ENCODE measurements at places on chromosomes 2 and 18. TPM values are rescaled to one million over a fixed set of nuclear protein-coding genes. Genes with fewer than 3 reads are reported as not detected.

The NAT8 gene
- not detected for total RNA-seq

The CLIP4 gene
- total RNA-seq = 49.2 TPM

The ALMS1 gene
- total RNA-seq = 16.4 TPM

The NR4A2 gene
- total RNA-seq = 5.0 TPM

The ACVR1C gene
- 1.6 TPM for total RNA-seq

The BOLL gene
- not detected for total RNA-seq

DNA sequence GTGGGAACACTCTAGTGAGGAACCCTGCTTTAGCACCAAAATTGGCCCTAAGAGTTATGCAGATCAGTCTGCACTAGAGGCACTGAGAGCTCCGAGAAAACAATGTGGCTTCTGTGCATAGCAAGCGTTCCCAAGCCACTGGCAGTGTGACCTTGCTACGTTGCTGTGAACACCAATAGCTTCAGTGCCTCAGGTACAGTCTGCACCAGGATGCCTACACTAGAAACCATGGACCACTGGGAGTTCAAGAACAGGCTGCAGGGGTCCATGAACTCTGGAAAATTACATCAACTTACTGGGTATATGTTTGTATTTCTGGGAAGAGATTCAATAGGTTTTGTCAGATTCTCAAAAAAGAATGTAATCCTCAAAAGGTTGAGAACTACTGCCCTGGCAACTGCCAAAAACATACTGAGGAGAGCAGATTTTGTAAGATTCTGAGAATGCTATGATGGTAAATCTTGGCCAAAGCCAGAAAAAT, 18.3 kb upstream of the SP3 start:
- peaks cover 7% of the 10 kb centered on the region for H3K4me1 ChIP-seq
- no peak overlapping the region for H3K27ac ChIP-seq
- H3K4me3 ChIP-seq = no peak overlapping the region
- DNase-seq = no peak

- H3K27me3 ChIP-seq = no peaks in the 10 kb centered on the region
- peak overlapping the region; percentile 76 for H3K27ac ChIP-seq
- peak; percentile 80 for DNase-seq
- H3K4me1 ChIP-seq = no peaks in the 10 kb centered on the region
Observed at GRCh38 chr18:45449418-45450227, 165.7 kb upstream of the SLC14A2 start.

DNA sequence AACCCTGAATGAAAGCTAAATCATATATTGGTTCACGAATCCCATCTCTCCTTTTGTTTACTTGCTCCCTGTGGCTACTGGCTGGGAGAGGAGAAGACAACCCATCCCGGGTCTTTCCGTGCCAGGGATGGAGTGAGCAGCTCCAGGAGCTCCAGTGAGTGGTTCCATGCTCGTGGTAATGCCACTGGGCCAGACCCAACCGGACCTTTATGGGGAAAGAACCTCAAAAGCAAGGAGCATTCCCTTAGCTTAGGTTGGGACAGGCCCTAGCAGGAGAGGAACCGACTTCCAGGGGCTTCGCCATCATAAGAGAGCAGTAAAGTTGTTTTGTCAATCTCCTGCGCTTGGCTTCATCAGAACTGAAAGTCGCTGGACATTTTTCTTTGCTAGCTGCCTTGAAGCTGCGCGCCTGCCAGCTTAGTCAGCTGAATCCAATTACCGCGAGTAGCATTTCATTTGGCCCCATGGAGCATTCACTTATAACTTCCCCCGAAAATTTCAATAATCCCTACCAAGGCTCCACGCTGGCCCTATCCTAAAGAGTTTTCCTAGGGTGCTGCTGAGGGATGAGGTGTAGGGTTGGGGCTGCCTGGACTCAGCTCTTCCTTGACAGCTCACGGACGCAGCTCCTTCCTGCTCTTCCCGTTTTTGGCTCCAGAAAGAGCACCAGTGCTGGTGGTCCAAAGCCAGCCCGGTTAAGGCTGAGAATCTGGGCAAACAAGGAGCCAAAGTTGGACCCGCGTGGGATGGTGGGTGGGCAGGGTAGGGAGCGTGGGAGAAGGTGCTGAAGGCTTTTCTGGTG, 4.9 kb downstream of the HOXD3 start:
- no peak overlapping the region for H3K4me3 ChIP-seq
- peaks cover 100% of the 10 kb centered on the region for H3K27me3 ChIP-seq
- no peak for DNase-seq
- no peak overlapping the region for H3K27ac ChIP-seq
- no peaks in the 10 kb centered on the region for H3K4me1 ChIP-seq

DNA sequence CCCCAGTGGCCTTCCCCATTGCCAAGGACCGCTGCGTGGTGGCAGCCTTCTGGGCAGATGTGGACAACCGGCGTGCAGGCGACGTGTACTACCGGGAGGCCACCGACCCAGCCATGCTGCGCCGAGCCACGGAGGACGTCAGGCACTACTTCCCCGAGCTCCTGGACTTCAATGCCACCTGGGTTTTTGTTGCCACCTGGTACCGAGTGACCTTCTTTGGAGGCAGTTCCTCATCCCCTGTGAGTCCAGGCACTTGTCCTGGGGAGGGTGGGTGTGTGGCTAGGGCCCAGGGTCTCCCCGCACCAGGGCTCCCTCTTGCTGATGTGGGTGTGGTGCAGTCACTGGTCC, 31.9 kb downstream of the SNED1 start:
- no peak overlapping the region for H3K4me3 ChIP-seq
- no peaks in the 10 kb centered on the region for H3K36me3 ChIP-seq
- H3K4me1 ChIP-seq = peaks cover 2% of the 10 kb centered on the region
- no peak for DNase-seq

DNA sequence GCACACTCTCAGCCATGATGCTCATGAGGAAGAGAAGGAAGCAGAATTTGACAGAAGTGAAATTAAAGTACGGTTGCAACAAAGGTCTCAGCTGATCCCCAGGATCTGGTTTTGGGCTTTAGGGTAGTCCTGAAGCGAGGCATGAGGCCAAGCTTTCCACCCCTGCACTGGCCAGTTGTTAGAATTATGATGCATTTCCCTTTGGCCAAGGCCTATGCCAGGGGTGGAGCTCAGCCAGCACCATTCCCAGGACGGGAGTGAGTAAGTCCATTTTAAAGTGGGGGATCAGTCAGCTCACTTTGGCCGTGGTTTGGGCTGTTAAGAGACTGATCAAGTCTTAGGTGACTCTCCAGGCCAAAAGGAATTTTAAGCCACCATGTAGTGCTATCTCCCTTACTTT, 314.5 kb upstream of the MMADHC start:
- no peaks in the 10 kb centered on the region for H3K27me3 ChIP-seq
- H3K36me3 ChIP-seq = no peaks in the 10 kb centered on the region
- no peak overlapping the region for H3K4me3 ChIP-seq
- DNase-seq = no peak
- H3K4me1 ChIP-seq = no peaks in the 10 kb centered on the region

DNA sequence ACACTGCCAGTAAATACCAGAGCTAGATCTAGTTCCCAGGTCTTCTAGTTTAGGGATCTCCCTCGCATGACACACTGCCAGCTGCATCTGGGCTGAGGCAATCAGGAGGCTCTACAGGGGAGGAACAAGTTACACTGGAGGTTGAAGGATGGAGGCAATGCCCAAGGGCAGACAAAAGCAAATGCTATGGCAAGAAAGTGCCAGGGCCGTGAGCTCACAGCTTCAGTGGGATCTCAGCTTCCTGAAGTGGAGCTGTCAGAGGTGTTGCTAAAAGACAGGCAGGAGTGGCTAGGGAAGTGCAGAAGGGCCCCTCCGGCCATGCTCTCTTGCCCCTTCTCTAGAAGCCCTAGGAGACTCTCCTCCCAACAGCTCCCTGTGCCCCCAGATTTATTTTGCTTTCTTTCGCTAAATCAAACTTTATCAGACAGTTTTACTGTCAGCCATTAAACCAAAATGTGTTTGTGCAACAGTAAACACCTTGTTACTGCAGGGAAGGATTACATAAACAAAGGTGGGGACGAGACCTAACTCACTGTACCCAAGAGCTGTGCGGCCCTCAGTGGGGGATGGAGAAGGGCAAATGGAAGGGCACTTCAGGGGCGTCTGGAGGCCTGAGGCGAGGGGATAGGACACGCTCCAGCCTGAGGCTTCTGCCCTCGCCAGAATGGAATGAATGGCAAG, 39.4 kb upstream of the PKDCC start:
- no peak overlapping the region for H3K4me3 ChIP-seq
- H3K4me1 ChIP-seq = no peaks in the 10 kb centered on the region
- H3K36me3 ChIP-seq = no peaks in the 10 kb centered on the region

GRCh38 chr2:25274868-25275574, 66.7 kb downstream of the DNMT3A start:
- H3K4me3 ChIP-seq = no peak overlapping the region
- DNase-seq = no peak
- H3K36me3 ChIP-seq = peaks cover 18% of the 10 kb centered on the region
- H3K4me1 ChIP-seq = peaks cover 70% of the 10 kb centered on the region
- peak overlapping the region; percentile 77 for H3K27ac ChIP-seq
- H3K27me3 ChIP-seq = no peaks in the 10 kb centered on the region

DNA sequence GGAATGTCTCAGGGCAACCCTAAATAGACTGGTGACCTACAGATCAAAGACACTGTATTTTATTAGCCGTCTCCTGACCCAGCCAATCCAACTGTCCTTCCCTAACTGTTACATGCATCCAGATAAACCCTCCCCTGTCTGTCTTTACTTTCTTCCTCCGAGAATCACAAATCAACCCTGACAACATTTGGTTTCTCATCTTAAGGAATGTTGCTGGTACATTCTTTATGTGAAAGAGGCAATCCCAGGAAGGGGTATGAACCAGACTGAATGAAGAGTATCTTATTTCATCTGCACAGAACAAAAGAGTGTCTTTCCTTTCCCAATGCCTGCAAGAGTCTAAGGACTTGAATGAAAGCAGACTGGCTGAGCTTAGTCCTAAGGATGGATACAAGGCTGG, 113.9 kb upstream of the LTBP1 start:
- H3K27ac ChIP-seq = no peak overlapping the region
- H3K36me3 ChIP-seq = no peaks in the 10 kb centered on the region
- no peak for DNase-seq
- H3K4me1 ChIP-seq = no peaks in the 10 kb centered on the region
- no peak overlapping the region for H3K4me3 ChIP-seq

DNA sequence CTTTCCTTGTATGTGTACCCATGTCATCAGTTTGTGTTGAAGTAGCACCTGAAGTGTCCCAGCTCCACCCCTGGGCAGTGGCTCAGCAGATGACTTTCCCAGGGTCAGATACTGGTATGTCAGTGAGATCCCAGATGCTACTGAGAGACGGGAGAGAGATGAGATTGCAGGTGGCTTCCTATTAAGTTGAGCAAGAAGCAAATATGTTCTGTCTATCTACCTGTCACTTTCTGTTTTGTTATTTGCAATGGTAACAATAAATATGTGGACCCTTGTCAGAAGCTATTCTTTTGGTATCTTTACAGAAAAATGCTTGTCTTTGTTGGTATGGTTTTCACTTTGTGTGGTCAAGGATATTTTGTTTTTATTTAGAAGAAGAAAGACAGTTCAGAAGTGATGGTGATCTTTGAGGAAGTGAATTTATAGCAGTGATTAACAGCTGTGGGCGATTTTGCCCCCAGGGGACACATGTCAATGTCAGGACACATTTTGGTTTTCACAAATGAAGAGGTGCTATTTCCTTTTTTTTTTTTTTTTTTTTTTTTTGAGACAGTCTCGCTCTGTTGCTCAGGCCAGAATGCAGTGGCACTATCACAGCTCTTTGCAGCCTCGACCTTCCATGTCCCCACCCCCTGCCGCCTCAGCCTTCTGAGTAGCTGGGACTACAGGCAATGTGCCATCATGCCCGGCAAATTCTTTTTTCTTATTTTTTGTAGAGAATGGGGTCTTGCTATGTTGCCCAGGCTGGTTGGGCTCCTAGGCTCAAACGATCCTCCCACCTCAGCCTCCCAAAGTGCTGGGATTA, 21.4 kb downstream of the MGAT5 start:
- no peaks in the 10 kb centered on the region for H3K27me3 ChIP-seq
- DNase-seq = no peak
- no peaks in the 10 kb centered on the region for H3K36me3 ChIP-seq
- H3K4me3 ChIP-seq = no peak overlapping the region

GRCh38 chr18:35138773-35139172, 97.6 kb downstream of the MAPRE2 start:
- no peak for DNase-seq
- H3K27me3 ChIP-seq = no peaks in the 10 kb centered on the region
- no peak overlapping the region for H3K27ac ChIP-seq
- peaks cover 56% of the 10 kb centered on the region for H3K36me3 ChIP-seq
- no peaks in the 10 kb centered on the region for H3K4me1 ChIP-seq
- no peak overlapping the region for H3K4me3 ChIP-seq

DNA sequence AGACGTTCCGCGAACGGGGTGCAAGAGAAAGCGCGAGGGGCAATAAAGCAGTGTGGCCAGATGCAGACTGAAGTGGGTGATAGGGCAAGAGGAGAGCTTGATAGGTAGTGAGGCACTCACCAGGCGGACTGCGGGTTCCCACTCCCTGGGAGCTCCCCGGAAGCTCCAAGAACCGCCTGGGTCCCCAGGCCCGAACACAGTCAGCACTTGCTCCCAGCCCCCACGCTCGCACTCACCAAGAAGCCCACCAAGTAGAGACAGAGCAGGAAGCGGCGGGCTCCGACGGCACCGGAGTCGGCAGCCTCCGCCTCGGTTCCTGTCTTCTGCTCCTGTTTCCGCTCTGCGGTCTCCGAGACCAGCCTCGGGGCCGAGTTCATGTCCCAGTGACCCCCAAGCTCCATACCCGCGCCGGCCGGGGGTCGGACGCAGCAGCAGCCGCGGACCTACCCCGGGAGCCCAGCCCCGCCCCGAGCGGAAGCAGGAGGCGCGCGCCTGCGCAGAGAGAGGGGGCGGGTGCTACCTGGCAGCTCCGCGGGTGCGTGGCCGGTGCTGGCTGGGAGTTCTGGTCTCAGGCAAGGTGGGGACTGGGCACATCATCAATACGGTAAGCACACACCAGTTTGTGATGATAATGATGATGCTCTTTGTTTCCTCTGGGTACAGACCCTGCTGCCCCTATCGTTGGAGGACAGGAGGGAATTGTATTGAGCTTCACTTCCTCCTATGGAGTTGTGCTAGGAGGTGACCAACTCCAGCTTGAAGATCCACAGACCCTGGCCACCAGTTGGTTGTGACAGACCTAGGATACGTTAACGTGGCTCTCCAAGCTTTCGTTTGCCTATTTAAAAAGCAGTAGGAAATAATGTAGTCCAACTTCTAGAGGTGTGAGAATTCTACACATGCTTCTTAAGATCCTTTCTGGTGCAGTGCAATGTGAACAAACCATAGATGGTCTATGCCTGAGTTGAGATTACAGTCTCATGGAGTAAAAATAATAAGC, 25.1 kb upstream of the TMEM182 start:
- peak overlapping the region; percentile 49 for H3K27ac ChIP-seq
- peaks cover 19% of the 10 kb centered on the region for H3K4me1 ChIP-seq
- no peaks in the 10 kb centered on the region for H3K36me3 ChIP-seq

GRCh38 chr18:23540867-23541266, 37.6 kb downstream of the RMC1 start:
- H3K4me1 ChIP-seq = peaks cover 11% of the 10 kb centered on the region
- no peaks in the 10 kb centered on the region for H3K27me3 ChIP-seq
- DNase-seq = no peak
- peak overlapping the region; percentile 26 for H3K27ac ChIP-seq
- no peak overlapping the region for H3K4me3 ChIP-seq

DNA sequence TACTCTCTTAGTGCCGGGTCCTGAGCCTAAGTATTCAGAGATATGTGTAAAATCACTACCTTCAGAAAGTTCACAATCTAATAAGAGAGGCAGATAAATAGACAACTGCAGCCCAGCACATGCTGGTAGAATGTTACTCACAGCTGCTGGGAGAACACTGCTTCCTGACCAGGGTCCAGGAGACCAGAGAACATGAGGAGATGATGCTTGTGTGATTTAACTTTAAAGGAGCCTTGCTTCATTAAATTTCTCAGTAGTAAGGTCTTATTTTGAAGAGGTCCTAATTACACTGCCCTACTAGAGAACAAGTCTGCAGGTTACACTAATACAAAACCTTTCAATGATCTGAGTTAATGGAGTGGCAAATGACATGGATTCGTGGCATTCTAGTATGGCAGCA, 209.9 kb upstream of the TRIB2 start:
- DNase-seq = no peak
- no peaks in the 10 kb centered on the region for H3K36me3 ChIP-seq
- no peak overlapping the region for H3K27ac ChIP-seq
- H3K4me1 ChIP-seq = no peaks in the 10 kb centered on the region
- no peak overlapping the region for H3K4me3 ChIP-seq

Measured in left lung (tissue), 14 donors.